CD4-positive, alpha-beta T cell treated with Interleukin-1 beta for 1 hour (primary cell): ENCODE measurements at places on chromosomes 12 and 14.

DNA sequence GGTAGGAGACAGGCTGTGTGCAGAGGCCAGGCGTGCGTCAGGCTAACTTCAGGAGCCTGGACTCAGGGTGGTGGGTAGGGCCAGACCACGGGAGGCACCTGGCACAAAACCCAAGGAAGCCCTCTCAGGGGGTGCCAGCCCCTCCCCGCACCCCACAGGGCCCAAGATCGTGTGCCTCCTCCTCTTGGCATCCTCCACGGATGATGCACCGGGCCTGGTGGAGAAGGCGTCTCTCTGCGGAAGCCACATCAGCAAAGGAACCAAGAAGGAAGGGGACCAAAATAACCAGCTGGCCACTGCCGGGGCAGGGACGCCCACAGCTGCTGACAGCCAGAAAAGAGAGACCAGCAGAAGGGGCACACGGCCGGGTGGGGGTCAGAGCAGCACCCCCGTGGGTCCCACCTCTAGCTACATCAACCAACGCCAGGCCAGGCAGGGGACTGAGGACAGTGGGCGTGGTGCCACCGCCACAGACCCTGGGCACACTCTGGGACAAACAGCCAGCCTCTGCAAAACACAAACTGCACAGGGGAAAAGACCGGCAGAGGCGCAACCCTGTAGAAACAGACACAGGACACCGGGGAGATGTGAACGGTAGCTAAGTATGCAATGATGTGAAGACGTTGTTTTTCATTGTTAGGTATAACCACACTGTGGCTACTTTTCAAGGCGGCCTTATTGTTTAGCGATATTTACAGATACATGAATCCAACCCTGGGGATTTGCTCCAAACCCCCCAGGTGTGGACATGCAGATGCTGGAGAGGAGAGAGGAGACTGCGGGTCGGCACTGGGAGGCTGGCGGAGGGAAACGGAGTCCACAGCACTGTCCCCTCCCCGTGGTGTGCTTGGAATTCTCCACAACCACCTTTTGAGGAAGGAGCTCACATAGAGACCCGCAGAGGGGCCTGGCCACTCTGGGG, 26.1 kb upstream of the C14orf180 start:
- no peak for DNase-seq

DNA sequence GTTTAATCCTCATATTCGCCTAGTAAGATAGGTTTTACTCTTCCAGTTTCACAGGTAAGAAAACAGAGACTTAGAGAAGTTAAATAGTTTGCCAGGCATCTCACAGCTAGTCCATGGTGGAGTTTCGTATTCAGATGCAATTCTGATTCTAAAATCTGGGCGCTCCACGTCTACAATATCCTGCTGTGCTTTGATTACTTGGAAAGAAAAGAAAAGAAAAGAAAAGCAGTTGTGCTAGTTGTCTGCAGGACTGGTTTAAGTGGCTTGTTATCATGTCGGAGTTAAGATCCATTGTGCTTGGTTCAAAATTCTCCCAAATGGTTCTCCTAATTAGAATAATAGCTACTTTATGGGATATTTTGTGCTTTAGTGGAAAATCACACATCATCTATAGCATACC, 18.6 kb downstream of the AKAP3 start:
- no peak for DNase-seq

- no peak for DNase-seq
Observed at GRCh38 chr14:93971635-93972027, 4.7 kb downstream of the ASB2 start.

DNA sequence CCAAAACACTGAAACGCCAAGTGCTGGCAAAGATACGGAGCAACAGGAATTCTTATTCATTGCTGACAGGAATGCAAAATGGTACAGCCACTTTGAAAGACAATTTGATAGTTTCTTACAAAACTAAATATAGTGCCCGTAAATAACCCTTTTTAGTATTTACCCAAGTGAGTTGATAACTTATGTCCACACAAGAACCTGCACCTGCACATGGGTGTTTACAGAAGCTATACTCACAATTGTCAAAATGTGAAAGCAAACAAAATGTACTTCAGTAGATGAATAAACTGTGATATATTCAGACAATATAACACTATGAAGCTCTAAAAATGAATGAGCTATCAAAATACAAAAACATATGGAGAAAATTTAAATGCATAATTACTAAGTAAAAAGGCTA, 86.6 kb downstream of the ATXN7L3B start:
- DNase-seq: no peak

DNA sequence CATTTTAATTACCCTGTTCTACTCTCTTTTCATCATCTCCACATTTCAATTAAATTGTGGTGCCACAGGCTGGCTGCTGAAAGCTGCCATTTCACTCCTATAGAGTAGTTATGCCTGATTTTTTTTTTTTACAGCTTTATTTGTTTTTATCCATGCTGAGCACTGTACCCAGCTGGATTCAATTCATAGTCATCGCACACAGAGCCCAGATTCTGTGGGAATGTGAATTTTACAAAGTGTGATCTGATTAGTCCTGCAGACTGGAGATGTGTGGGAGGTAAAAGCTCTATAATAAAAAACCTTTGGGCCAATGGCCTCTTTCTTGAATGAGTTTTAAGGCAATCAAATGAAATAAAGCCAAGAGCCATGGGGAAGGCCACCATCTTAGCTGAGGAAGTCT, 190.2 kb downstream of the ANO4 start:
- no peak for DNase-seq

DNA sequence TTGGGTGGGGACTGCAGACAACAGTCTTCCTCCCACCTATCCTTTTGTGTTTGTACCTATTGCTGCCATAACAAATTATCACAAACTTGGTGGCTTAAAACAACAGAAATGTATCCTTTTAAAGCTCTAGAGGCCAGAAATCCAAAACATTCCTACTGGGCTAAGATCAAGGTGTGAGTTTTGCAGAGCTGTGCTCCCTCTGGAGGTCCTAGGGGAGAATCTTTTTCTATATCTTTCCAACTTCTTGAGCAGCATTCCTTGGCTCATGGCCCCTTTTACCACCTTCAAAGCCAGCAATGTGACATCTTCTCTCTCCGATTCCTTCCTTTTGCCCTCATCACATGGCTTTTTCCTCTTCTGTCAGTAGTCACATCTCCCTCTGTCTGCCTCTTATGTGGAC, 190.6 kb downstream of the TTC8 start:
- DNase-seq: no peak

DNA sequence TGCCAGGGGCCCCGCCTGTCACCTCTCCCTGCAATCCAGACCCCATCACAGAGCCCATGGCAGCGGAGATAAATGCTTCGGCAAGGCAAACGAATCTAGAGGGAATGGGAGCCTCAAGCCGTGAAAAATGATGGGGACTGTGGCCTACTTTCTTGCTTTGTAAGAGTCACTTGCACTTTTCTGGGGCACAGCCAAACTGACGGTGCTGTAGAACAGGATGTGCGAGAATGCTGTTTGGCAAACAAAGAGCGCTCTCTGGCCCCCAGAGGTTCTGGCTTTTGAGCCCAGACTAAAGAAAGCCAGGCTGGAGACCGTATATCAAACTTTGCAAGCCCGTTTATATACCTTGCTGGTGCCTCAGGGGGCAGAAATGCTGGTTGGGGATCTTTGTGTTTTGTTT, 108.7 kb downstream of the CACNA1C start:
- no peak for DNase-seq

DNA sequence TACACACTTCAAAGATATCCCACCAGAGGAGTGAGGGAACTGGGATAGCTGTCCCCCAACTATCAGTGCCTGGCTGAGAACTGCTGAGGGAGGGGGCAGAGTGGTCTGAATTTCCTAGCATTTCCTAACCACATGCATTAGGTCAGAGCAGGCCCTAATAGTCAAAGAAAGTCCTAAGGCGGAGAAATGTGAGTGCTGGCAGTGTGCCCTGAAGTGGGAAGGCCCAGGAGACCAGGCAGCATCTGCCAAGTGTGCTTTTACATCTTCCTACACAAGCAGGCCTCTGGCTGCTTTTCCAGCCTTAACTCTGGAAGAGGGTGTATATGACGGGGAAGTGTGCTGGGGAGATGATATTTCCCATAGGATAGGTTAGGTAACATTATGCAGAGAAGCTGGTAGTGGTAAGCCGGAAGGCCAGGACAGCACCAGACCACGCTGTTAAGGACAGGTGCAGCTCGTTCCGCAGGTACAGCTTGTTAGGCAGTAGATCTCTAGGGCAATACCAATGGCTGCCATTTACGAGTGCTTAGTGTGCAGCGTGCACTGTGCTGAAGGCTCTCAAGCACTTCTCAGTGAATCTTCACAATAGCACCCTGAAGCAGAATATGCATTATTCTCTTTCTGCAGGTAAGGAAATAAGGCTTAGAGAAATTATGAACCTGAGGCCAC, 9.1 kb upstream of the CCDC198 start:
- DNase-seq: no peak

GRCh38 chr12:123094349-123095077, 56.4 kb downstream of the PITPNM2 start:
- no peak for DNase-seq

DNA sequence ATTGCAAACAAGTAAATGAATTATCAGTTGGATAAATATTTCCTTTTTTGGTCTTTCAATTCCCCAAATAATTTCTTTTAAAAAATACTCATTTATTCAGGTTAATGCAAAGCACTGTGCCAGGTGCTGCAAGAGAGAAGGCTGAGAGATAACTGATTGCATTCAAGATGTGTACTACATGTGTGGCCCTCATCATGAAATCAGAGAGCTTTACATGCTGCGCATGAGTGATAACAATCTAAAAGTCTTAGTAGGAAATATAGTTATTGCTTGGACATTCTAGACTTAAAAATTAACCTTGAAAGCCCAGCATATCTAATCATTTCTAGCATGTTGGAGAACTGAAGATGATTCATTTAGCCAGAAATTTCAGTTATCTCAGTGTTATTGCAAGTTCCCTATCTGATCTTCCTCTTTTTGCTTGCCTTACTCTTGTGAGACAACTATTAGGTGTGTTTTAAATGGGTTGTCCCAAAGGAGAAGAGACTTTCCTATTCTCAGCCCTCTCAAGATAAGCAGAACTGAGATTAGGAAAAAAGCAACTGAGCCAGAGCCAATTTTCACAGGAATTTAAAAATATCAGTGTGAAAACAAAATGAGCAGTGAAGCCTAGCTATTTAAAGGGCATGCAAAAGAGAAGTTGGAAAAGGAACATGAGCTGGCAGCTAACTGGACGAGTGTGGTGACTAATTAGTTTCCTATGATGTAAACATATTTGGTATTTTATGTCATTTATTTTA, 60.9 kb downstream of the PLEKHA5 start:
- no peak for DNase-seq

- DNase-seq: no peak
Observed at GRCh38 chr12:119153477-119154434, 25.0 kb upstream of the HSPB8 start.

DNA sequence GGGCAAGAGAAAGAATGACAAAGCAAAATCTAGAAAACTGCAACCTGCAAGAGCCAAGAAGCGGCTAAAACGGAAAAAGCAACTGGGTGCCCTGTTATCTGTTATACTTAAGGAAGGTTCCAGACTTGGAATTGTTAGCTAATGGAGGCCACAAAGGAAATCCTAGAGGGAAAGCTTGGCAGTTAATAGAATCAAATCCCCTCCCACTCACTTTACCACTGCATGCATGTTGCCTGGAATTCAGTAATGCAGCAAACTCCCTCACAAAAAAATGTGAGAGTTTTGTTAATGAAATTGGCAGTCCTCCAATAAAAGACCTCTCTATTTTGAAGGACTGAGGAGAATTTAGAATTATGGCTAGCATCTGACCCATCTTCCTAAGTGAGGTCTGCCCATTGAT, 164.2 kb upstream of the SOX5 start:
- no peak for DNase-seq

DNA sequence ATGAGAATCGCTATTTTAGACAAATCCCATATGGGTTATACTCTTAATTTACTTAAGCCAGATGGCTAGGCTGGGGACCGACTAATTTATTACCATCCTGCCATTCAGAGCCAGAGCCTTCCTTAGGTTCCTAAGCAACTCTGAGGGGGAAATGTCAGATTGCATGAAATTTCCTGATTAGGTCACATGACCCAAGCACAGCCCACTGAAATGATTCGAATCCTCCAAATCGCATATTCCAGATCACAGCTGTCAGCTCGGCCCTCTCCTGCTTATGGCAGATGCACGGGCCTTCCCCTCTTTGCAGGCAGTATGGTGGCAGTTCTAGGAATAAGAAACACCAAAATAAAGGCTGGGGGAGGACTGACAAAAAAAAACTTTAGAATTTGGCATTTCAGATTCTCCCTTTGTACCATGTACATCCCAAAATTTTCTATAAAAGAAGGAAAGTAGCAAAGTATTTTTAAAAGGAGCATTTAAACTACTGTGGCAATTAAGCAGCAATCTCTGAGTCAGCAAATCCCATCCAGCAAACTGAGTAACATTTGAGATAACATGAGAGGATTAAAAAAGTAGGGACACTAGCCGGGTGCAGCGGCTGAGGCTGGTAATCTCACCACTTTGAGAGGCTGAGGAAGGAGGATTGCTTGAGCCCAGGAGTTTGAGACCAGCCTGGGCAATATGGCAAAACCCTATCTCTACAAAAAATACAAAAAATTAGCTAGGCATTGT, 30.5 kb upstream of the NUDT4 start:
- no peak for DNase-seq
